ENCODE measurements at places on chromosomes 2 and 18.

GRCh38 chr18:28183418-28184078 lies 6.6 kb upstream of the CDH2 start:
- no peak for DNase-seq

DNA sequence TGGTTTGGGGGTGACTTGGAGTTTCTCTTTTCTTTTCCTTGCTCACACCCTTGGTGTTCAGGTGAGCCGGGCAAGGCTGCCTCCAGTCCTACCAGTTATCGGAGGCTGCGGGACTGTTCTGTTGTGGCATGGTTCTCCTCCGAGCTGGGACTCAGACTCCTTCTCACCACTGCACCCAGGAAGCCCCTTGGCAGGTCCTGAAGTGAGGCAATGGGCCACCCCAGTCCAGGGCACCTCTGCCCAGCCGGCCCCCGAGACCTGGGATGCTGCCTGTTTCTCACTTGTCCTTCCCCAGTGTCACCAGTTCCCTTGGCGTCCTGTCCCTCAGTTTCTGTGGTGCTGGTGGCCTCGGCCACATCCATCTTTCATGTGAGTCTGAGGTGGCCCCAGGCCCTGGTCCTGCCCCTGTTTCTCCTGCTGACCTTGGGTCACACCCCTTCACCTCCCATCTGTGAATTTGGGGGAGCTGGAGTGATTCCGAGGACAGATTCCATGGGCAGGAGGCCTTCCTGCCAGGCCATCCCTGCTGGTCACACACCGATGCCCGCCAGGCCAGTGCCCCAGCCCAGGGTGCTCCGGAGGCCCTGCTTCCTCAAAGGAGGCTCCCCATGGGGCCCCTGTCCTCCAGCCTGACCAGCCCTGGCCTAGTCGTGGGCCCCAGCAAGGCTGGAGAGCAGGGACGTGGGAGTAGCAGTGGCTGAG lies 6.6 kb upstream of the KLHL30 start:
- no peak for DNase-seq

- DNase-seq, result no peak
Observed at GRCh38 chr2:48278590-48278989, 251.4 kb upstream of the STON1 start.

DNA sequence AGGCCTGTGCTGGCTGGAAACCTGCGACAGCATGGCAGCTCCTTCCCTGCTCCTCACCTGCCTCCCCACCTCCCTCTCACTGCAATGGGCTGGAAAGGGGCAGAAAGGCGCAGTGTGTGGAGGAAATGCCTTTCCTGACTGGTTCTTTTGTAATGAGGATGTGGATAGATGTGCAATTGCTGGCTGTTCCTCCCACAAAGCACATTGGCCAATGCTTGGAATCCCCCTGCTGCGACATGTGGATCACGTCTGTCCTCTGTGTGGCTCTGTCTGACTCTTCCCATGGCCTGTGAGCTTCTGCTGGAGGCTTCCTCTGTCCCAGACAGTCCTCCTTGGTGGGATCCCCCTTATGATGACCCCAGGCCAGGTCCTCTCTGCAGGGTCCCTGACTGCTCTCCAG lies 172.5 kb downstream of the NCK2 start:
- DNase-seq, result no peak

- DNase-seq, result peak; percentile 66
Observed at GRCh38 chr18:3332376-3332775, 70.4 kb downstream of the MYL12B start.

DNA sequence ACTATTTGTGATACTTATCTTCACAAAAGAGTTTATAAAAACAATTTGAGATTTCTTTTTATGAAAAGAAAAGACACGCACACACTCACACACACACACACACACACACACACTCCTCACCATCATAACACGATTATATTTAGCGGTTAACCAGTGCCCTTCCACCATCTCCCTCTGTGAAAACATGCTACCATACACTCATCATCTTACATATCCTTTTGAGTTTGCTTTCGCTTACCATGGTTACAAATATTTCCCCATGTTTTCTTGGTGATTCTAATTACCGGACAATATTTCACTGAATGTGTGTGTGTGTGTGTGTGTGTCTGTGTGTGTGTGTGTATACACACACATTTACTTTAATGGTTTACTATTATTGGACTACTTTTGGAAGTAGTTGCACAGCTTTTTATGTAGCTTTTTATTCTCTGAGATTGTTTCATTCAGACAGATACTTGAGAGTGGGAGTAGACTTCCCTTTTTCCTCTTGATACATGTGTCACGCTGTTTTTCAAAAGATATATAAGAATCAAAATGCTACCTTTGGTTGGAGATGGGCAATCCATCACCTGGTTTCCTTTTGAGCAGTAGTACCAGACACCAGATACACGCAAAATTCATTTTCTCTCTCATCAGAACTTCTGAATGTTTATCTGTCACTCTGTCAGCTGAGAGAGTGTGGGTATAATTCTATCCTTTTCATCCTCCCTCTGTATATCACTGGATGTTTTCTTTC lies 138.1 kb downstream of the SETBP1 start:
- no peak for DNase-seq

DNA sequence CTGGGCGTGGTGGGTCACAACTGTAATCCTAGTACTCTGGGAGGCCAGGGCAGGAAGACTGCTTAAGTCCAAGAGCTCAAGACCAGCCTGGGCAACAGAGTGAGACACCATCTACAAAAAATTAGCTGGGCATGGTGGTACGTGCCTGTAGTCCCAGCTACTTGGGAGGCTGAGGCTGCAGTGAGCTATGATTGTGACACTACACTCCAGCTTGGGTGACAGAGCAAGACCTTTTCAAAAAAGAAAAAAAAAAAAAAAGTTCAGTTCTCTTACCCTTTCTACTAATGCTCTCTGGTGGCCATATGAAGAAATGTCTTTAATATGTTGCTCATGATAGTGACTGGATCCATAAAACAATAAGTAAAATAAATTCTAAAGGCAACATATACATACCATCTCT lies 14.9 kb downstream of the TYW5 start:
- peak; percentile 47 for DNase-seq

DNA sequence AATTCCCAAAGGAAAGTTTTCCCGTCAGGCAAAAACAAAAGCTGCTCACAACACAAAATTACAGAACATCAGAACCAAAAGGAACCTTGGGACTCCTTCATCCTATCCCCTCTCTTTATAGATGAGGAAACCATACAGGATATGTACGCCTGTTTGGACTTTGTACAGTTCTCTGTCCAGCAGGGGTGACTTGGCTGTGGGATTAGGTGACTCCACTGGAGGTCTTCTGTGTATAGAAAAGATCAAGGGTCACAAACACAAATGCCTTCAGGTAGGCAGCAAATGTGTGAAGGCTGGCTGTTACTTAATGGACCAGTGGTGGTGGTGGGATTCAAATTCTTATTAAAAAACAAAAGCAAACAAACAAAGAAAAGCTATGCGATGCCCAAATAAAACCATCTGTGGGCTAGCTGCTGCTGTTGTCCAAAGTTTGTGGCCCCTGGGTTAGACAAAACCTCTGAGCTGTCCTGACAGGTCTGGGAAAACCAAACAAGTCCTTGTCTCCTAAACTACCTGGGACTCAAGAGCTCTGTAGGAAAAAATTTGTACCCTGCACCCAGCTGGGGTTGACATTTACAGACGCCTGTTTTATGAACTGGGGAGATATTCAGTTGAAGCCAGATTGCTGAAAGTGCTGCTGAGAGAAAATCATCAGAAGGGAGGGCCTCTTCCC lies 1.3 kb upstream of the CEP68 start:
- DNase-seq, result no peak

- peak; percentile 89 for DNase-seq
Observed at GRCh38 chr2:239274391-239275043, 126.3 kb downstream of the HDAC4 start.

GRCh38 chr2:127637725-127638252 lies 8.2 kb upstream of the GPR17 start:
- peak; percentile 63 for DNase-seq

- no peak for DNase-seq
Observed at GRCh38 chr2:100615886-100616285, 53.1 kb downstream of the PDCL3 start.

DNA sequence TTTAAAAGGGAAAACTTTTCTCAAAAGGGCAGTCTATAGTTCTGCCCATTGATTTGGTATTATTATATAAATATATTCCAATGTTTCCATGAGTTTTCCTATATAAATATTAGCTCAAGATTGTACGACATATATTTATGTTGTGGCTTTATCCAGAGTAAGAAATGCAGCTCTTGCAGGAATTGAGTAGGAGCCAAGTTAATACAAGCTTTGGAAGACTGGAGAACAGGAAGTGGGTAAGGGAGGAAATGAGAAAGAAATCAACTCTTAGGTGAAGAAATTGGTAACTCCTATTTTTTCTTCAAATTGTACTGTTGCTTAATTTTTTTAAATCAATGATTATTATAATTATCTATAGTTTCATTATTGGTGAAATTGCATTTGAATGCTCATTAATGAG lies 105.4 kb upstream of the FAM117B start:
- DNase-seq, result peak; percentile 76
